ENCODE measurements at places on chromosomes 6 and 20.

DNA sequence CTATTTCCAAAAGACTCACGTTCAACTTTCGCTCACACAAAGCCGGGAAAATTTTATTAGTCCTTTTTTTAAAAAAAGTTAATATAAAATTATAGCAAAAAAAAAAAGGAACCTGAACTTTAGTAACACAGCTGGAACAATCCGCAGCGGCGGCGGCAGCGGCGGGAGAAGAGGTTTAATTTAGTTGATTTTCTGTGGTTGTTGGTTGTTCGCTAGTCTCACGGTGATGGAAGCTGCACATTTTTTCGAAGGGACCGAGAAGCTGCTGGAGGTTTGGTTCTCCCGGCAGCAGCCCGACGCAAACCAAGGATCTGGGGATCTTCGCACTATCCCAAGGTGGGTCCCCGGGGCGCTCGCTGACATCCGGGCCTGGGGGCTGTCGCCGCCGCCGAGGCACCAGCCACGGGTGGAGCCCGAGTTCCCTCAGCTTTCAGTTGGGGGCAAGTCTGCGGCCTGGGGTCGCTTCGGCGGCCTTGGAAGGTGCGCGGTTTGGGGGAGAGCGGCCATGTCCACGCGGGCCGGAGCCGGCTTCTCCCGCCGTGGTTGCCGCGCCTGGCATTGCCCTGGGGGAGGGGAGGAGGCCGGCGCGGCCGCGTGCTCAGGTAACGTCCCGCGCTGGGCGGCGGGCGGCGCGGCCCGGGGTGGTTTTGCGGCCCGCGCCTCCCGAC is 429 bp downstream of the AMD1 start:
- DNase-seq, result peak; percentile 42

DNA sequence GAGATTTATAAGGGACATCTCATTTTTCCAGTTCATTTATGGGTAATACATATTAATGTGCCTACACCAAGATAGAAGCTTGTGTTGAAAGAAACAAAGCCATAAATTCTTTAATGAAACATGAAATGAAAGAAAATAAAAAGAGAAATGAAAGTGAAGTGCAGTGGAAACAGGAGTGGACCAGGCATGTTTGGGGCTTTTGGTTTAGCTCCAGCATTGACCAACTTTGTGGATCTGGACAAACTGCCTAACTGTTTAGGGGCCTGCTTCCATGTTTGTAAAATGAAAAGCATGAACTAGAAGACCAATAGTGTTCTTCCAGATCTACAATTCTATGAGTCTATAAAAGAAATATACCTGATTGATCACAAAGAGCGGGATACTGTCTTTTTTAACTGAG is 124.9 kb downstream of the GJA10 start:
- DNase-seq, result no peak

DNA sequence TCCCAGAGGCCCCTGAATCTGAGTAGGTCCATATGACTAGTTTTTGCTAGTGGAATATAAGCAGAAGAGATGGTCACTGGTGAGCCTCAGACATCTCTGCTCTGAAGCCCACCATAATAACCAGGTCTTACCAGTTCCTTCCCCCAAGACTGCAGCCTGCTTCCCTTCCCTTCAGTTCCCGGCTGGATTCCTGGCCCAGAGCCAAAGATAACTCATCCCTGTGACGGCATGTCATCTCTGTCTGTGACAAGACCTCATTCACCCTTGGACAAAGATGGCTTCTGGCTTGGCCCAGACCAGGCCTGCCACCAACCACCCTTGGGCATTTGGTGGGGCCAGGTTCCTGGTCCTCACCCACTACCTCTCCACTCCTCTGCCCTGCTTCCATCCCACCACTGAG is 145.5 kb upstream of the TOP1 start:
- DNase-seq, result peak; percentile 27

- DNase-seq, result no peak
These were observed 279.7 kb downstream of the GMDS start for GRCh38 chr6:1965596-1966224.

DNA sequence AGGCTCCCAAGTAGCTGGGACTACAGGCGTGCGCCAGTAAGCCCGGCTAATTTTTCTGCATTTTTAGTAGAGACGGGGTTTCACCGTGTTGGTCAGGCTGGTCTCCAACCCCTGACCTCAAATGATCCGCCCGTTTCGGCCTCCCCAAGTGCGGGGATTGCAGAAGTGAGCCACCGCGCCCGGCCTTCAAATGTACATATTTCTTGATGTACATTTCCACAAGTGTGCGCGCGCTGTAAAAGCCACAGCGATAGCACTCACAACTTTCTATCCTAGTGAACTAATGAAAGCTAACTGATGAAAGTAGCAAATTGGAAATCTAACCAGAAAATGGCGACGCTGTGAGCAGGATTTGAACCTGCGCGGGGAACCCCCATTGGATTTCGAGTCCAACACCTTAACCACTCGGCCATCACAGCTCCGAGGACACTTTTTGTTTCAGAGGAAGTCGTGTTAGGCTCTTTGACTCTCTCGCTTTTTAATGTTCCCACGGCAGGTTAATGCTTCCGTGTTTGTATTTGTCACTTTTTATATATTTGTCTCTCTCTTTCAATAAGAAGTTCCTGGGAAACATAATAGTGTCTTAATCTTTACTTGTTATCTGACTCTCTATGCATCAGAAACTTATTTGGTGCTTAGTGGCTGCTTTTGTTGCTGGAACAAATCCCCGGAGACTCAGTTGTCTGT is 199.4 kb upstream of the ZNF184 start:
- DNase-seq, result peak; percentile 84

DNA sequence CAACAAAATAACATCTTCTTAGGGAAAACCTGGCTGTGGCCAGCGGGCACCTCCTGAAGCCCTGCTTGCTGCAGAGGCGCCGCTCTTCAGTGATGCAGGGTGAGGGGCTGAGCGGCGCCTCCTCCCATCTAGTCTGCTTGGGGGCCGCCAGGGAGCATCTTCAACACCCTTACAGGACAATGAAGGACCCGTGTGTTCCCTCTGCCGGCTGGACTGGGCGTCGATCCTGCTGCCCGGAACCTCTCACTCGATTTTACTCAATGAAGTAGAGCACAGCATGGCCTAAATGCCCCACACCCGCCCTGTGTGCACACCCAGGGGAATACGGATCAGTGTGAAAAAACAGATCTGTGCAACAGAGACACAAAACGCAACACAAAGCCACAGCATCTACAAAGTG is 28.5 kb upstream of the MPC1 start:
- DNase-seq, result no peak

GRCh38 chr6:166259296-166259977 is 48.8 kb downstream of the PRR18 start:
- DNase-seq, result no peak

- DNase-seq, result no peak
These were observed 339.0 kb upstream of the CITED2 start for GRCh38 chr6:139713424-139713823.

DNA sequence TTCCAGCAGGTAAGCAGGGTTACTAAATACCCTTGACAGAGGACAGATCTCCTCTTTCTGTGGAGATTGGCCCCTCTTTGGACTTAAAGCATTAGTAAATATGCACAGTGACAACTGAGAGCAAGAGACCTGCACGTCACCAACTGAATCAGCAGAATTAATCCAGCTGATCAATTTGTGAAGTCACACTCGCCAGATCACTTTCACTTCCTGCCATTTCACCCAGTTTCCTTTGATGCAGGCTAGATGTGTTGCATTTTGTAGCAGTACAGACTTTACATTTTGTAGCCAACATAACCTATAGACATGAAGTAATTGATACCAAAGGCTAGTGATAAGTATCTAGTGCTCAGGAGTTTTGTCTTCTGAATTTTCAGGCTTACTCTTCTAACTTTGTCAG is 11.9 kb downstream of the SYNE1 start:
- no peak for DNase-seq
